Cardiac septum (tissue), 1 donor: ENCODE measurements at places on chromosomes 16 and 17. TPM values are rescaled to one million over a fixed set of nuclear protein-coding genes. Genes with fewer than 3 reads are reported as not detected.
A peak's percentile ranks its signal among the peaks of the same experiment; 100 is the strongest.

GRCh38 chr16:28212532-28212873 is 738 bp upstream of the XPO6 start:
- DNase-seq = no peak

DNA sequence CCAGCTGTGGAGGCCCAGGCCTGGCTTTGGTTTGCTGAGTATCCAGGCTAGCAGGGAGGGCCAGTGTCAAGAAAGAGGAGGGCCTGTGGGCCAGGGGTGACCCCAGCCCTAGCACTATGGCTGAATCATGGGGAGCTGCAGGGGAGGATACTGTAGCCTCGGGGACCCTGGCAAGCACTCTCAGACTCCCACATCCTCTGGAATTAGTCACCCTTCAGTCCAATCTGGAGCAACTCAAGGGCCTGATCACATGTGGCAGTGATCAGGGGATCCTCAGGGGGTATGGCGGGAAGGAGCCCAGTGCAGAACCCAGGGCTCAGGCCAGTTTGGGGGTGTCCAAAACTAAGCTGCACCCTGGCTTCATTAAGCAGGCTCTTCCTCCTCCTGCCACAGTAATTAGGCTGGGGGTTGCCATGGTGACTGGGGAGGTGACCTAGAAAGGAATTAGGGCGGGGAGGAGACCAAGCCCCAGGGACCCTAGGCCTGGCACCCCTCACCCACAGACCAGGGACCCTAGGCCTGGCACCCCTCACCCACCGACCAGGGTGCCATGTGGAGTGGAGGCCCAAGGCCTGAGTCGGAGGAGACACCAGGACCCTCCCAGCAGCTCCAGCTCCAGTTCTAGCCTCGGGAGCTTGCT is 5.8 kb downstream of the NLGN2 start:
- no peak for DNase-seq

DNA sequence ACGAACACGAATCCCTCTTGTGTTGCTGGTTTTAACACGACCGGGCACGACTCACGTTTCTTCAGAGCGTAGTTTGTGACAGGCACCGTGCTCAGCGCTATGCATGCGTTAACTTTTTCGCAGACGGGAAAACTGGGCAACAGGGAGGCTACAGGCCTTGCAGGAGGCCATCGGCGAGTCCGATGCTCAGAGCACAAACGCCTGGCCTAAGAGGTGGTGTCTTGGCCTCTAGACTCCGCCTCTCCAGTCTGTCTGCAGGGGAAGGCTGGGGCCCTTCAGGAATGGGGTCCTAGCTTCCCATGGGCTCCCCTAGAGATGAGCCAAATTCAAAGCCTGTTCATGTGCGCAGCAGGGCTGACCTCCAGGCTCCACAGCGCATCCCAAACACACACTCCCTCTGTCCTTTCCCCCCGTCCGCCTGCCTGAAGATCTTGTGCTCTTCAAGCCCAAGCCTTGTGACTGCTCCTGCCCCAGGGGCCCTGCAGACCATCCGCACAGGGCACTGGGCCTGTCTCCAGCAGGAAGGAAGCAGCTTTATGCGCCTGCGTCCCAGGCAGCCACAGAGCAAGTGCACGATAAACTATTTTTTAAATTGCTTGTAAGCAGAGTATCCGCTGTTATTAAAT is 3.1 kb downstream of the CLCN7 start:
- no peak for DNase-seq

DNA sequence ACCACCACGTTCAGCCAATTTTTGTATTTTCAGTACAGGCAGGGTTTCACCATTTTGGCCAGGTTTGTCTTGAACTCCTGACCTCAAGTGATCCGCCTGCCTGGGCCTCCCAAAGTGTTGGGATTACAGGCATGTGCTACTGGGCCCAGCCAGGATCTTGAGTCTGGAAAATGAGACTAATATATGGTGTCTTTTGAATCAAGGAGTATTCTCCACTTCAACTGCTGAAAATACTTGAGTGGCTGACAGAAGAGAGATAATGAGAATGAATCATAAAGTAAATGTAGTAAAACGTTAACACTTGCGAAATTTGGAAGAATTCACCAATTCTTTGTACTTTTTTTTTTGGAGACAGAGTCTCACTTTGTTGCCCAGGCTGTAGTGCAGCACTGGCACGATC is 16.6 kb downstream of the SMYD4 start:
- DNase-seq = no peak

GRCh38 chr16:20749474-20749873 is 7.9 kb upstream of the THUMPD1 start:
- DNase-seq = no peak

Gene TANC2
- total RNA-seq = 21.8 TPM

Gene KCNJ18
- not detected for total RNA-seq

GRCh38 chr17:33521784-33522183 is 228.7 kb upstream of the ASIC2 start:
- no peak for DNase-seq

GRCh38 chr17:60604686-60605334 is 4.8 kb downstream of the PPM1D start:
- no peak for DNase-seq

DNA sequence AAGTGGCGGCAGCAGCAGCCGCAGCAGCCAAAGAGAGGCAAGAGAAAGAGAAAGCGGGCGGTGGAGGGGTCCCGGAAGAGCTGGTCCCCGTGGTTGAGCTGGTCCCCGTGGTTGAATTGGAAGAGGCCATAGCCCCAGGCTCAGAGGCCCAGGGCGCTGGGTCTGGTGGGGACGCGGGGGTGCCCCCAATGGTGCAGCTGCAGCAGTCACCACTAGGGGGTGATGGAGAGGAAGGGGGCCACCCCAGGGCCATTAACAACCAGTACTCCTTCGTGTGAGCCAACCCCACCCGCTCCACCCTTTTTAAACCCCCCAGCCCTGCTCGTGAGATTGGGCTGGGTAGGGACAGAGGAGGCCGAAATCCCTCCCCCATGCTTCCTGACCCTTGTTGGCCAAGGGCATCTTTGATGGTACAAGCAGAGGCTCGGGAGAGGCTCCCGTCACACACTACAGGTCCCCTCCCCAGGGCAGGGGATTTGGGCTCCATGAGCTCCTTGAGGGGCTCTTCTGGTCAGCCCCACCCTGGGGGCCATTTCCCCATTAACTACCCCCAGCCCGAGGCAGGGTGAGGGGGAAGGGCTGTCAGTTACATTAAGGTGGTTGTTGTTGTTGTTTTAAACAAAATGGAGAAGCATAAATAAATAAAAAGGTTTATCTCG is 4.6 kb upstream of the ATP2A1 start:
- DNase-seq = no peak

DNA sequence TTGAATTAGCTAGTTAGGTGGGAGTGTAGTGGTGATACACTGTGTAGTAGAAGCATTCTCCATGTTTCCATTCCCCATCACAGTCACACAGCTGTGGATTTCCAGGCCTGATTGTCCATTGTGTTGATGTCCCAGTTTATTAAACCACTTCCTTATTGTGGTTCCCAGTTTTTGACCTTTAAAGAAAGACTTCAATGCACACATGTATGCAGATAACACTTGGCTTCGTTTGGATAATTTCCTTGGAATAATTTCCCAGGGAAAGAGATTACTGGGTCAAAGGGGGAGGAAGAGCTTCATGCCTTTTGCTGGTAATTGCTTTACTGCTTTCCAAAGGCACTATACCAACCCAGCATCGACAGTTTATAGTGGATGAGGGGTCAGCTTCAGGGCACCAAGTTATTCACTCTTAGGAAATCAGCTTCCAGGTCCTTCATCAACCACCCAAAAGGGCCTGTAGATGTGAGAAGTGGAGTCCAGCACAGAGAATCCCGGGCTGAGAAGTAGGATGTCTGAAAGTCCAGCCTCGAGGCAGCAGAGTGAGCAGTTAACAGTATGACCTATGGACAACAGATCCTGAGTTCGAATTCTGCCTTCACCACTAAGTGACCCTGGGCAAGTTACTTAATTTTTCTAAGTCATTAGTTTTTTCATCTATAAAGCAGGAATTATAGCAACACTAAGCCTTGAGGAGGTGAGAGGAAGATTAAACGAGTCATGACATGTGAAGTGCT is 31.3 kb upstream of the TNS4 start:
- peak; percentile 44 for DNase-seq

DNA sequence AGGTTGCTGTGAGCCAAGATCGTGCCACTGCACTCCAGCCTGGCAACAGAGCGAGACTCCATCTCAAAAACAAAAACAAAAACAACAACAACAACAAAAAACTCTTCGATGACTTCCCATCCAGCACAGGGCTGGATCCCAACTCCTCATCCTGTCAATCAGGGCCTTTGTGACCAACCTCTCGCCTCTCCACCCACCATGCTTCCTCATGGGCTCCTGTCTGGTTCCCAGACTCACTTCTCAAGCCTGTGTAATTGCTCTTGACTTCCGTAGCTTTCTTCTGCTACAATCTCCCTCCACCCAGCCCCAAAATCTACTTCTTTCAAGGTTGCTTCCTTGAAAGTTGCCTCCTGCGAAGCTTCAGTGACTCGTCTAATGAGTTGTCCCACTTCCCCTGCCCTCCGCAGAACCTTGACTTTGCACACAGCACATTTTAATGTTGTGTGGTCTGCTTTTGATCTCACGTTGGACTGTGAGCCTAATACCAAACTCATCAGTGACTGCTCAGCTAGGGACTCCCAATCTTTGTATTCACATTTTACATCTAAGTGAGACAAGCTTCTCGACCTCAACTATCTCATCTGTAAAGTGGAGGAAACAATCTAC is 936 bp upstream of the RASL10B start:
- DNase-seq = no peak

Gene SMTNL2
- 8.1 TPM for total RNA-seq

Gene MT1G
- 1.2 TPM for total RNA-seq

Gene MYO19
- total RNA-seq = 16.0 TPM

DNA sequence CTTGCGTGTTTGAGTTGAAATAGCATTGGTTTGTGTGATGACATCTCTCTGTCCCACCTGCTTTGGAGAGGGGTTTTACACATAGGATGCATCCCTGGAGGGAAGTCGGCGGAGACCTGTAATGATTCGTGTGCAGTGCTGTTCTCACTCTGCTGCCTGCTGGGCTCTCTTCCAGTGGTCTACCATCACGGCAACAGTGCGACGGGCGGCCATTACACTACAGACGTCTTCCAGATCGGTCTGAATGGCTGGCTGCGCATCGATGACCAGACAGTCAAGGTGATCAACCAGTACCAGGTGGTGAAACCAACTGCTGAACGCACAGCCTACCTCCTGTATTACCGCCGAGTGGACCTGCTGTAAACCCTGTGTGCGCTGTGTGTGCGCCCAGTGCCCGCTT is 41.1 kb upstream of the CRISPLD2 start:
- no peak for DNase-seq

GRCh38 chr17:72121164-72122009 is 567 bp downstream of the SOX9 start:
- DNase-seq = no peak

Gene SEPTIN1
- 2.2 TPM for total RNA-seq

Gene CAPNS2
- 0.57 TPM for total RNA-seq

DNA sequence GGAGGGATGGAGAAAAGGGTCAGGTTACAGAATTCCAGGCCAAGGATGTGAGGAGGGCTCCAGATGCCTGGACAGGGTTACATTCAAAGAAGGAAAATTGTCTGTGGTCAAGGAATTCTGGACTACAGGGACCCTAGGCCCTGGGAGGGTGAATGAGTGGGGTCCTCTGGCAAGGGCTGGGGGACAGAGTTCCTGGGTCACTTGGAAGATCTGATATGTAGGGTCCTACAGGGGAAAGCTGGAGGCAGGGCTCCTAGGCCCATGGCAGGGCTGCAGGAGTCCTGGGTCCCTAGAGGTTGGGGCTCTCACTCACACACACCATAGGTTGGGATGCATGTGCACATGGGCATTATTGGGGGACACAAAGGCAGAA is 46.3 kb upstream of the ACSM2B start:
- DNase-seq = no peak

- peak; percentile 95 for DNase-seq
Measured at GRCh38 chr16:27202923-27203506, 311 bp upstream of the KDM8 start.

DNA sequence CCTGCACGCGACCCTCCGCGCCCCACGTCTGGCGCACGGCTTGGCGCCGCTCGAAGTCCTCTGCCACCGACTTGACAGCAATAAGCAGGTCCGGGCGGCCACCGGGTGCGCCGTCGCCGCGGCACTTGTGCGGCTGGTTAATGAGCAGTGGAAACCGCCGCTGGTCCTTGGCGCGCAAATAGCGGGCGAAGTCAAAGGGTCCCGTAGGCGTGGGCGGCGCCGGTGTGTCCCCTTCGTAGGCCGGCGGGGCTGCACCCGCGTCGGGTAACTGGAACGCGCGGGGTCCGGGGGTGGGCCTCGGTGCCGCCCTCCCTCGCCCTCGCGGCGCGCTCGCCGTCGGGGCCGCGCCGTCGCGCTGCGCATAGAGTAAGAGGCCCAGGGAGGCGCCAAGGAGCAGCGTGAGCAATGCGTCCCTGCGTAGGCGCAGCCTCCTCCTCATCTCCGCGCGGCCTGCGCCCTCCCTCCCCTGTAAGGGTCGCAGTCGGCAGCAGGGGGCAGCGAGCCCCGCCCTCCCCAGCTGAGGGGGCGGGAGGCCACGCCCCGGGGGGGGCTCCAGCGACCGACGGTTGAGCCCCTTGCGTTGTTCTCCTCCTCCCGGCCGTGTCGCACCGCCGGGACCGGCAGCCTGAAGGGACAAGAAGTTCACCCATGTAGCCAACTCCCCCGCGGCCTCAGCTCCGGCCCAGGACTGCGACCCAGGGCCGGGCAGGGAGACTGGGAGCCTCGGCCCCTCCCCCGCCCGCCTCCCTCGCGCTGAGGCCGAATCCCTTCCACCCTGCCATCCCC is 558 bp downstream of the B3GNT9 start:
- no peak for DNase-seq

DNA sequence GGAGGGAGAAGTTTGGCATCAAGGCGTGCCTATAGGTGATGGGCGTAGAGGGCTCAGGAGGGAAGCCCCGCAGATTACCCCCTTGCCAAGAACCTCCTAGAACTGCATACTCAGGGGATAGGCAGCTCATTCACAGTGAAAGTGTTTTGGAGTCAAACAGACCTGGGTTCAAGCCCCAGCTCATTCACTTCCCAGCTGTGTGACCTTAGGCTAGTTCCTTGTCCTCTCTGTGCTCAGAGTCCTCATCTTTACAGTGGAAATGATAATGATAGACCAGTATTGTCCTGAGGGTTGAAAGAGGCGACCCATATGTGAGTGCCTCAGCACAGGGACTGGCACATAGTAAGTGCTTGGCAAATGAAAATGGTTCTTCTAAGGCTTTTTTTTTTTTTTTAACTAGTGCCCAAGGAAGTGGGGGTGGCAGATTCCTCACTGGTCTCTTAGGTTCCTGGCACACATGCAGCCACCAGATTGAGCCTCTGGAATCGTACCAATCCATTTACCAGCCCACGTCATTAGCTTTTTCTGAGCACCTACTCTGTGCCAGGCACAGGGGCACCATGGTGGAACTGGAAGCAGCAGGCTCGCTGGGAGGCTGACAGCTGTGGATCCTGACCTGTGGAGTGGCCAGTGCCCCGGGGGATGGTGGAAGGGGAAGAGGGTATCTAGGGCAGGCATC is 75.8 kb downstream of the SREBF1 start:
- no peak for DNase-seq

DNA sequence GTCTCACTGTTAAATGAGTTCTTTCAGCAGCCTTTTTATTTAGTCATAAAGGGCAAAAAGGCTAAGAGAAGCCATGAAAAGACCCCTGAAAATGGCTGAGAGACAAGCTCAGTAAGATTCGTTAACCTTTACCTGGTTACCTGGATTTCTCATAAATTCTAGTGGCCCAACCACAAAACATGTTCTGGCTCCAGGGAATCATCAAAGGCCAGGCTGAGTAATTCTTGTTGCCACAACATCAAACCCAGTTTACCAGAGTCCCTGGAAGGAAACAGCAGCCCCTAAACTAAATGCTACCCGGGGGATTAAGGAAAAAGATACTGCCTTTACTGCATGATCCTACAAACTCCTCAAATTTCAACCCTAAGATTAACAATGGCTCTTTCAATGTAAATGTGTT is 15.8 kb downstream of the CYTH1 start:
- DNase-seq = no peak

- no peak for DNase-seq
Measured at GRCh38 chr16:11755022-11755760, 12.5 kb upstream of the TXNDC11 start.
